ENCODE measurements at places on chromosomes 3 and 15. TPM values are rescaled to one million over a fixed set of nuclear protein-coding genes. Genes with fewer than 3 reads are reported as not detected.

DNA sequence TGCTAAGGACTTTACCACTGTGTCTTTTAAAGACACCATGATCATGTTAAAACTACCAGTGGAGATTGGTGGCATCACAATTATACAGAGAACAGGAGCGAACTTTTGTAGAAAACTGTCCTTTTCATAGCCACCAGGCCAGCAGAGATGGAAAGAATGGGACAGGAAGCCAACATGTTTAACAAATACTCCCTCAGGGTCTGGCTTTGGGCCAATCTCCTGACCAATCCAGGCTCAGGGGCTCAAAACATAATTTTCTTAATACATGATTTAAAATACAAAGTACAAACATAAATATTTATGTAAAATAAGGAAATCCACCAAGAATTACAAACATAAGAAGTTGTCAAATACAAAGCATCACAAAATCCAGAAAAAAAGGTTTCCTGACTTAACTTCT is 266.0 kb downstream of the VPS13C start:
- no peak for DNase-seq

- DNase-seq, result peak; percentile 89
Observed at GRCh38 chr15:52558196-52558595, 10.6 kb downstream of the ARPP19 start.

DNA sequence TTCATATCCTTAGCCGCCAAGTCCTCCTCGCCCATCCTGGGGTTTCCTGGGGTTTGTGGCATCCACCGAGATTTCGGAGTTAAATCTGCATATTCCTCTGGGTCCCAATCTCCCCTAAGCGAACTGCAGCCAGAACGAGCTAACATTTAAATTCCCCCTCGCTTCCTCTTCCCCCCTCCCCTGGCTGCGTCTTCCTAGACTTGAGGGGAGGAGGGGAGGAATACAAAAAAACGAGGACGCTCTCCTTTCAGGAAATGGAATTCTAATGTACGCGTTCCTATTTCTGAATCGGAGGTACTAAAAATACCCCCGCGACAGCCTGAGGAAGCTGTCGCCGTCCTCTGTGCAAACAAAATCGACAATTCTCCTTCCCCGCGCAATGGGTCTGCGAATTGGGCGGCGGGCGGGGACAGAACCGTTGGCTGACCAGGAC is 5.6 kb downstream of the FEZF2 start:
- DNase-seq, result no peak

- DNase-seq, result no peak
Observed at GRCh38 chr3:49972656-49973055, 32.7 kb downstream of the RBM6 start.

DNA sequence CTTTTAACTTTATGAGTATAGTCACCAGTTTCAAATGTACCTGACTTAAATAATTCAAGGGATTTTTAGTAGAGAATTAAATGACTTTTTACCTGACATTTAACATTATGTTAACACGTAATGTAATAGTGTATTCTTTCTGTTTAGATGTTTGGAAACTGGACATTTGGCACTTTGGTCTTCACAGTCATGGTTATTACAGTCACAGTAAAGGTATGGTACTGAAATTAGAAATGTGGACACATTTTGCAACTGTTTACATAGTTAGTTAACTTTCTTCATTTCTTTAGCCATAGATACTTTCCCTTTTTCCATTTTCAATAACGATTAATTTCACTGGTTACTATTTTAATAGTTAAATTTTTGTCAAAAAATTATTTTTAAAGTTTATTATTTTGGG is 83.8 kb downstream of the DCUN1D1 start:
- no peak for DNase-seq

GRCh38 chr15:46496491-46497115 is 861.8 kb downstream of the SQOR start:
- DNase-seq, result no peak

WNT5A gene
- total RNA-seq, result not detected

FOXB1 gene
- total RNA-seq, result 2.8 TPM

NLGN1 gene
- total RNA-seq, result not detected

RUBCN gene
- 55.5 TPM for total RNA-seq

All from activated CD8-positive, alpha-beta memory T cell treated with anti-CD3 and anti-CD28 coated beads, Interleukin-2, amount 10 ng/mL, durations not matched to agents 7 days and 5 days (primary cell).